IPS DF 6.9 (cell line): ENCODE measurements at places on chromosomes 12 and 14.

DNA sequence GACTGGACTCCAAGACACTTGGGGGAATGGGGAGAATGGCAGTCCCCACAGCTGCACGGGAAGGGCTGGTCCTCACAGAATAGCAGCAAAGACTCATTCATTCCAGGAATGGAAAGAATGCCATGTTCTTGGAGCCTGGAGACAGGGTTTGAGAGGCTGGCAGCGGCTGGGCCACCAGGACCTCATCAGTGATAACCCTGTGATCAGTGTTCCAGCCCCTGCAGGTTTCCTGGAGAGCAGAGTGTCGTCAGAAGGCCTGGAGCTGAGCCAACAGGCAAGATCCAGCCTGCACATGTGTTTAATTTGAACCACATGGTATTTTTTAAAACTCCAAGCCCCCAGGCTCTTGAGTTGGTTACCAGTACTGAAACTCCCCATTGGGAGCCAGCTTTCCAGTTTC lies 11.3 kb downstream of the BDKRB1 start:
- DNase-seq, result no peak

- DNase-seq, result no peak
Observed at GRCh38 chr14:95500772-95501401, 15.6 kb downstream of the SYNE3 start.

GRCh38 chr14:74472601-74473000 lies 20.5 kb downstream of the NPC2 start:
- DNase-seq, result no peak

DNA sequence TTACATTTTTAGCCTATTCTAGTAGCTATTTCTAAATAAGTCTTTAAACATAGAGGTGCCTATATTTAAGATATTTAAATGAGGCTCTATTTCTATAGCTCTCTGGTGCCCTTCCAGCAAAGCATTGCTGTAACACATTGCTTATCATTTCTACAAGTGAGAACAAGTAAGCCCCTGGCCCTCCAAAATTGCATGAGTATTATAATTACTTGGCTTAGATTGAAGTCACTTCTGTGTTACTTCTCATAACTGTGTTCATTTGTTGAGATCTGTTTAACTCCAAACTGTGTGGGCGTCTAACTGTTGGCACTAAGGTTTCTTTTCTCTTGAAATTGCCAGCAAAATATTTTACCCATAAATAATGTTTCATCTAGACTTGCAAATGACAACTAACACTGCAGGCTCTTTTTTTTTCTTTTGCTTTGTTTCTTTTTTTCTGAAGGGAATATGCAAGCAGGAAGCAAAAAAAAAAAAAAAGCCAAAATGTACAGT lies 66.5 kb downstream of the DAD1 start:
- no peak for DNase-seq

GRCh38 chr12:60100160-60100559 lies 504.3 kb downstream of the SLC16A7 start:
- no peak for DNase-seq

DNA sequence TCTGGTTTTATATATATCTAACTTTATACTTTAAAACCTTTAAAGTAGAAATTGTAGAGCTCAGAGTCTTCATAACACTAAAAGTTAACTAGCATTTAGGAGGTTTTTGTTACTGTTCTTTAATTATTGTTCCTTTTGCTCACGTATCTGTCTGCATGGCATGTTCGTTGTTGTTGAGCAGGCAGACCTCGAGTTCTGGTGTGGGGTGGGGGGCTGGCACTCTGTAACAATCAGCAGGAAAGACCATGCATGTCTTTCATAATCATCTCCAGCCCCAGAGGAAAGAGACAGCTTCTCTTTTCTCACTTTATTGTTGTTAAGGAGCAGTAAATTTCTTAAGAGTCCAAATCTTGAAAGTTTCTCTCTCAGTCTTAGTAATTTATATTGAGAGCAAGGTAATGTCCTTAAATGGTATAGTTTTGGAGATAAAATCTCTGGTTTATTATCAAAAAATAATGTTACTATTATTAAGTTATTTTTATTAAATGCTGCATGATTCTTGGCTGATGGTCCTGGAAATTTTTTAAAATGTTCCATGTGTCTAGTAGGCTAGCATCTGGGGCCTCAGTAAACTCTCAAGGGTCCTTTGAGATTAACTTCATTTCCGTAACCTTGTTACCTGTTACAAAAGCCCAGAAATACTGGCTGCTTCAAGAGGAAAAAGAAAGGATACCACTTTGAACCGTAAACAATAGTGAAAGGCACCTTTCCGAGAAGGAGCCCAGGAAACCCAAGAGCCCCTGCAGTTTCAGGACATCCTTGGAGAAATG lies 30.3 kb downstream of the CKB start:
- DNase-seq, result no peak

DNA sequence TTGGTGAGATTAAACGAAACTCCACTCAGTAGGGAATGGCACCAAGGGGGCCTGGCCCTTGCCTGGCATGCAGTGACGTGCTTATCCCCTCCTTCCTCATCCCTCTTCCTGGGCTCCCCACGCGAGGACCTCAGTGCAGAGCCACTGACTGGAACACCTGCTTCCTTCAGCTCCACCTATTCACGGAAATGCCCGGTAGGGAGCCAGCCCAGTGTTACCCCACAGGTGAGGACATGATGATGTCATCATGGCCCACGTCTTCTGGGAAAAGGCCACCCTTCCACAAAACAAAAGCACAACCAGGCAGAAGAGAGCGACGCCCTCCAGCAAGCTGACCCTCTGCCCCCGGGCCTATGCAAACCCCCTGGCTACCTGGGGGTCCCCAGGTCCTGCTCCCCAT lies 42.1 kb downstream of the CCDC85C start:
- no peak for DNase-seq

DNA sequence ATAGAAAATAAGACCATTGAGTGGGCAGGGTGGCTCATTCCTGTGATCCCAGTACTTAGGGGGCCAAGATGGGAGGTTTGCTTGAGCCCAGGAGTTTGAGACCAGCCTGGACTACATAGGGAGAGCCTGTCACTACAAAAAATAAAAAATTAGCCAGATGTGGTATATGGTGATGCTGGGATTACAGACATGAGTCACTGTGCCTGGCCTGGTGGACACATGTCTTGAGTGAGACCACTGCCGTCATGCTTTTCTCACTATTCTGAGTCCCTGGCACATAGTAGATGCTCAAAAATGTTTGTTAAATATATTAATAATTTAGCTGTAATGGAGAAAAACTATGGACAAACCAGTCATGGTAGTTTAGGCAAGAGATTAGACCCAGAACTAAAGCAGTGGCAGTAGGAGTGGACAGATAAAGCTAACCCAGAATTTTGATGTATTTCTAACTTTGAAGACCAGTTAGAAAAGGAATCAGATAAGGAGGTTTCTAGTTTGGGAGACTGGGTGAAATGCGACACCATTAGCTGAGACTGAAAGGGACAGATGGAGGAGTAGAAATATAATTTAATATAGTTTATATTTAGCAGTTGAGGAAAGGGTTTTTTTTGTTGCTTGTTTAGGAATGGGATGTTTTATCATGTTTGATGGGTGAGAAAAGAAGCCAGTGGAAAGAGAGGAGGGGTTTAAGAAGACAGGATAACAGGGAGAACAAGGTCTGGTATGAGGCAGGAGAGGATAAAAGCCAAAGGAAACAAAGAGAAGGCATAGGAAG lies 7.4 kb upstream of the PTGES3 start:
- DNase-seq, result no peak

- DNase-seq, result no peak
Observed at GRCh38 chr14:101333335-101334280, 227.7 kb upstream of the DIO3 start.

DNA sequence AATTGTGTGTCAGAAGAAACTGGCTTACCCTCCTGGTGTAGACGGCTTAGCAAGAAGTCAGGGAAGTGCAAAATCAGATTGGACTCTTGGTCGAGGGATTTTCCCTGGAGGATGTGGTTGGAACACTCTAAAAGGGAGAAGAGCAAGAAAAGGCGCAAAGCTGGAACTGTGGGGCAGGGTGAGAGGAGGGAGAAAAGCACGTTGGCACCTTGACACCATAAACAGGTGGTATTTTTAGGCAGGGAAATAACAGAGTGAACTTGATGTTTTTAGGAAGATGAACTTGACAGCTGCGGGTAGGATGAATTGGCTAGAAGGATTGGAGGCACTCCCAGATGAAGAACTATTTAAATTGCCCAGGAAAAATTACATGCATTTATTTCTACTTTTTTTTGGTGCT lies 67.7 kb downstream of the HCAR2 start:
- no peak for DNase-seq

DNA sequence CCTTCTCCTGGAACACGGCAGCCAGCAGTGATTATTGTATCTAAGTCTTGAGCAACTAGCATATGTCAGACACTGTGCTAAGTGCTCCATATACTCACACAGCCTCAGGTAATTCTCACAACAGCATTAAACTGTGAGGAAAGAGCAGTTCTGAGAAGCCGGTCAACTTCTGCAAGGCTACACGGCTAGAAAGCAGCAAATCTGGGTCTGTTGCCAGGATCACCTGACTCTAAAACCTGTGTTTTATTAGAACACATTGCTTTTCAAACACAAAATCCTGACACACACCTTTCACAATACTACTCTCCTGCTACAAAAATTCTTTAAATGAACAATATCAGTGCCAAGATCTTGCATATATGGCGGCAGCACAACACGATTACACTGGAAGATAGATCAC lies 49.8 kb upstream of the CRACR2A start:
- DNase-seq, result no peak
